ENCODE measurements at places on chromosomes 7 and 10.

DNA sequence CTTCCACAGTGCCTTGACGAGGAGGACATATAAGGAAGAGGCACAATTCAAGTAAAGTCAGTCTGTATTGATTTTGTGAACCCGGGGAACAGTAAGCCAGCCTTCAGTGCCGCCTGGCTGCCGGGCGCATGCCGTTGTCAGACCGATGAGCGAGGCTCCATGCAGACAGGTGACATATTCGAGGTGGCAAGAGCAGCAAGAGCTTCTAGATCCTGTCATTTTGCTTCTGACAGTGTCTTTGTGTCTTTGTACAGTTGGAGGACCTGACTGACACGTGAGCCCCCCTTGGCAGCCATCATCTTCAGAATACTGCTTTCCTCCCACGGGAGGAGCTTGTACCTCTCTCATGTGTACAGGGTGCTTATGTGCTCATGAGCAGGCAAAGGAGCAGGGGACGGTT, 387.5 kb upstream of the GALNT17 start:
- DNase-seq: no peak

- no peak for DNase-seq
Measured at GRCh38 chr7:97512441-97513207, 219.3 kb upstream of the TAC1 start.

DNA sequence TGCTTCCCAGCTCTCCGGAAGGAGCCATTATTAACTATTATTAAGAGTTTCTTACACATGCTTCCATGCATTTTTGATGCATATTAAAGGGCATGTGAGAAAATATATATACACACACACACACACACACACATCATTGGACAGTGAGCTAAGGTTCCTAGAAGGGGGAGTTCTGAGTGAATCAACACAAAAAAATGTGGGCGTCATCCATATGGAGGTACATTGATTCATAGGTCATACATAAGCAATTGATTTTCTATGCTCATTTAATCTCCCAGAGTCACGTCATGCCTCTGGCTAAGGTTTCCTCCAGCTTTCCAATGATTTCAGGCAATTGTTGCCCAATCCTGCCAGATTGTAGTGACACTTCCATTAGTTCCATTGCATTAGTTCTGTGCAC, 269.4 kb downstream of the DNAJB9 start:
- DNase-seq: no peak

DNA sequence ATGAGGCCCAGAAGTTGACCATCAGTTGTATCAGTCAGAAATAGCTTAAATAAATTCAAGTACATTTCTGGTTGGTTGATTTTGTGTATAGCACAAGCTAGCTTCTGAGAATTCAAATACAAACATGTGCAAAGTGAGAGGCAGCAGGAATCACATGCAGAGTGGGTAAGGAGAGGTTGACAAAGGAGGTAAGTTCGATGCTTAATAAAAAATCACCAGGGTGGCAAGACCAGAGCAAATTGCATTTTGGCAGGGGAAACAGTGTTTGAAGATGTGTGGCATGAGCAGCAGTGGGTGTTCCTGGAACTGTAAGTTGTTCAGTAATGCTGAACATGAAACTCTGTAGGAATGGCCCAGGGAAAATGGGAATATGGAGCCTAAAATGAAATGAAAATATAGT, 52.6 kb downstream of the GNAI1 start:
- no peak for DNase-seq

- DNase-seq: no peak
Measured at GRCh38 chr10:111967116-111967515, 216.4 kb downstream of the GPAM start.

GRCh38 chr7:124155432-124156022, 122.7 kb upstream of the TMEM229A start:
- peak; percentile 34 for DNase-seq

DNA sequence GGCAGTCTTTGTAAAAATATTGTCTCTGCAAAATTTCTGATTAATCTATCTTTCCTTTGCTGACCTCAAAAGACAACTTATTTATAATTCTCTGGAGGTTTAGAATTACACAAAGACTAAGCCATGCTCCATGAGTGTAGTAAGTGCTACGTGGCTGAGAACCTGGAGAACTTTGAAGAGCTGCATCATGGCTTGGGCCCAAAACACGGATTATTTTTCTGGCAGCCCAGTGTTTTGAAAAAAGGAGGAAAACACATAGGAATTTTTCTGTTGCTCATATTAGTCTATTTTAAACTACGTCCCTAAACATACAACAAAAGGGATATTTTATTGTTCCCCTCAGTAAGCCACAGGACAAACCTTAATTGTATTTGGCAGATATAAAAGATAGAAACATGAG, 360.7 kb upstream of the MYO3A start:
- DNase-seq: no peak

GRCh38 chr7:109844362-109844761, 1246.6 kb upstream of the LRRN3 start:
- DNase-seq: no peak

- DNase-seq: peak; percentile 32
Measured at GRCh38 chr7:85186083-85186520, 754 bp downstream of the SEMA3D start.

- peak; percentile 88 for DNase-seq
Measured at GRCh38 chr10:24344279-24344678, 135.3 kb downstream of the KIAA1217 start.

- peak; percentile 76 for DNase-seq
Measured at GRCh38 chr7:129163875-129164544, 19.5 kb downstream of the TSPAN33 start.

Measured in AG08395 (cell line).